ENCODE measurements at places on chromosomes 6 and 20.

- no peak for DNase-seq
Observed at GRCh38 chr6:110296241-110297025, 61.7 kb downstream of the METTL24 start.

DNA sequence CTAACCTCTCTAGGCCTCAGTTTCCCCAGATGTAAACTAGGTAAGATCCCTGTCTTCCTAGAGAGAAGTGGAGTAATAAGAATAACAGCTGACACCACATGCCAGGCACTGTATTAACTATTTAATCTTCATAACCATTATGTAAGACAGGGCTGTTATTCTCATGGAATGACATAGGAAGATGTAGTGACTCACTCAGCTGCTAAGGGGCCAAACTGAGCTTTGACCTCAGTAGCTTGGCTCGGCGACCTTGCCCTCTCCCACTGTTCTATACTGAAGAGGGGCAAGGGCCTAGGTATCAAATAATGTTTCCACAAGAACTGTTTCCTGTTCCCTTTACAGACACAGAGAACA, 2.9 kb upstream of the MDGA1 start:
- no peak for DNase-seq

DNA sequence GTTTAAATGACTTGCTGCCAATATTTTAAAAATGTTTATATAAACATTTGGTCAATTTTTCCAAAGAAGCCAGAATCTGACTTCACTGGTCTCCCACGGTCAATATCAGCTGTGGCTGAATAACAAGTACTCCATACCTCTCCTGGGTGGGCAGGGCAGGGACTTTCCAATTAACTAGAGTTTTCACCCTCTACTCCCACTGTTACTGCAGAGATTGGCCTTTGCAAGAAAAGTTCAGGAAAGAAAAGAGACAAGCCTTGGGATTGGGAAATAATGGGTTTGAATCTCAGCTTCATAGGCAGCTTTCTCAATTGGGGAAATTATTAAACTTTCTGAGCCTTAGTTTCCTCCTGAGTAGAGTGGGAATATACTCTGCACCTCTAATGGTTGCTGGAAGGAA, 236.9 kb downstream of the PRL start:
- DNase-seq: no peak

DNA sequence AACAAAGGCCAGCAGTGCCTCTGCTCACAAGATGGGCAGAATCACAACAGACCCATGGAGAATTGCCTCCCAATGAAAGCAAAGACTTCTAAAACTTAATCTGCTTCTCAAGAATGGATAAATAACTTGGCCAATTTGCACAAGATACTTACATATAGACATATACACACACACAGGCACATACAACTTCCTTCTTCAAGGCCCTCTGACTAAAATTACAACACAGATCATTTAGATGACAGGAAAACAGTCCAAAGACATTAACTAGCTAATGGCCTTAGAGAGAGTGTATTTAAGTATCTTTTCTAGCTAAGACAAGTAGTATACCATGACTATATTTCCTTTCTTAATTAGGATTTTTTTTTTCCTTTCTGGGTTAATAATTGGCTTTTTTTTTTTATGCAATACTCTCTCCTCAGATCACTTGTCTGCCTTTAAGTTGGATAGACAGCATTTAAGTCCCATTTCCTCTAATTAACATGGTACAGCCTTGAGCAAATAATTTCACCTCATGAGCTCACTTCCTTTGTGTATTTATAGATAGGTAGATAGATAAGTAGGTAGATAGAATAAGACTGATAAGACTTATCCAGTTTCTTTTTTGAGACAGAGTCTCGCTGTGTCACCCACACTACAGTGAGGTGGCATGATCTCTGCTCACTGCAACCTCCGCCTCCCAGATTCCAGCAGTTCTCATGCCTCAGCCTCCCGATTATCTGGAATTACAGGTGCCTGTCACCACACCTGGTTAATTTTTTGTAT, 70.0 kb downstream of the NRSN1 start:
- DNase-seq: no peak

GRCh38 chr20:54468082-54468481, 7.3 kb upstream of the DOK5 start:
- no peak for DNase-seq

GRCh38 chr6:161271343-161272030, 2.4 kb downstream of the AGPAT4 start:
- DNase-seq: no peak
